WERI-Rb-1 (cell line): ENCODE measurements at places on chromosomes 2 and 18.

GRCh38 chr2:20949256-20949655 is 94.6 kb downstream of the APOB start:
- no peak for DNase-seq

- DNase-seq, result no peak
These were observed 56.6 kb downstream of the SP100 start for GRCh38 chr2:230472621-230473018.

- DNase-seq, result no peak
These were observed 396.8 kb upstream of the ID2 start for GRCh38 chr2:8285081-8285480.

DNA sequence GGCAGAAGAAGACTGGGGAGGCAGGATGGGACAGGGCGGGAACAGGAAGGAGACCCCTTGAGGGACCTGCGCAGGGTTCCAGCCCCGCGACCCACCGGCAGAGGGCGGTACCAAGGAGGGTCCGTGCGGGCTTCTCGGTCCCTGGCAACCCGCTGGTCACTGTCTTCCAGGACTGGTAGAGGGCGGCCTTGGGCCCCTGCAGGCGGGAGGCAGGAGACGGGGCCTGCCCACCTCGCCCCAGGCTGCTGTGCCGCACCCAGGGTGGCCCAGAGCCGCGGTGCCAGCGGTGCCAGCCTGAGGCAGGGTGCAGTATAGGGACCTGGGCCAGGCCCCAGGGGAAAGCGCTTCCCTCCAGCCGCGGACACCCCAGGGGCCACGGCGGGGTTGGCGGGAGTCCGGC is 34.5 kb downstream of the NEURL3 start:
- DNase-seq, result no peak

DNA sequence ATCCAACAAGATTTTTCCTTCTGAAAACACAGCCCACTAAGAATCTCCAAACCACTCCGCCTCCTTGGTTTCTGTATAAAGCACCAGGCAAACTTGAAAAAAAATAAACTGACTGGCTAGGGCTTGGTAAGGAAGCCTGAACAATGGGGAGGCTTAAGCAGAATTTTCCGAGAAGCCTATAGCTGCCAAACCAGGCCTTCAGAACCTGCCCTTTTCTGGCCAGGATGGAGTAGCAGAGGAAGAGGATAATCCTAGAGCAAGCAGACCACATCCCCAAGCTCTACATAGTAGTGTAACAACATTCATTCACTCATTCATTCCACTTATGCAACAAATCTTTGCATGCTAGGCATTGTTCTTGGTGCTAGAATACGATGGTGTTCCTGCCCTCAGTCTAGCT is 529.6 kb upstream of the ZEB2 start:
- no peak for DNase-seq

- no peak for DNase-seq
These were observed 52.1 kb downstream of the VIL1 start for GRCh38 chr2:218471036-218471435.

- no peak for DNase-seq
These were observed 118.4 kb downstream of the SH3BP4 start for GRCh38 chr2:235070063-235070706.

GRCh38 chr2:8656160-8656641 is 25.7 kb upstream of the ID2 start:
- DNase-seq, result no peak

- no peak for DNase-seq
These were observed 109.8 kb upstream of the LMAN1 start for GRCh38 chr18:59468821-59469220.

DNA sequence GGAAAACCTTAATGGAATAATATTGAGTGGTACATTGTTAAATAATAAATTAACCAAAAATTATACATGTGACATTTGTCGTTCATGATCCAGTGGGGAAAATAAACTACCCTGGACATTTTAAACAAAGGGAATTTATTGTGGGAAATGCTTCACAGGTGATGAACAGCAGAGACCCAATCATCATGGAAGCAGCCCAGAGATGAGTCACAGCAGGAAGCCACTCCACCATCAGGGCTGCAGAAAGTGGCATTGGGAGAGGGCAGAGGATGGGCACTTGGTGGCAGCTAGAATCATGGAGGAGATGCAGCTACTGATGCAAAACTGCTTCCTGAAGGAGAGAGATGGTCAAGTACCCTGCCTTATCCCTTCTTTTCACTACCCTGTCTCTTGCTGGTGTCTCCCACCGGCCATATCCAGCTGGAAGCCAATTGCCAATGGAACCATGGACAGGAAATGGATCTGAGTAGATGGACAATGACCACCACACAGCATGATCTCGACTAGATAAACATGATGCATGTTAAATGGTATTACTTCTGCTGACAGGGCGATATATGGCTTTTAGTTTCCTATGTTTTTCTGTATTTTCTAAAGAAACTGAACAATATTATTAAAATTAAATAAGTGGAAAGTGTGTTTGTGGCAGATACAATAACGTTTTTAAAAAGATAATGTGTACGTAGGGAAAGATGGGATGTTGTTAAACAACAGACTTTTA is 139.8 kb downstream of the RPIA start:
- DNase-seq, result no peak

DNA sequence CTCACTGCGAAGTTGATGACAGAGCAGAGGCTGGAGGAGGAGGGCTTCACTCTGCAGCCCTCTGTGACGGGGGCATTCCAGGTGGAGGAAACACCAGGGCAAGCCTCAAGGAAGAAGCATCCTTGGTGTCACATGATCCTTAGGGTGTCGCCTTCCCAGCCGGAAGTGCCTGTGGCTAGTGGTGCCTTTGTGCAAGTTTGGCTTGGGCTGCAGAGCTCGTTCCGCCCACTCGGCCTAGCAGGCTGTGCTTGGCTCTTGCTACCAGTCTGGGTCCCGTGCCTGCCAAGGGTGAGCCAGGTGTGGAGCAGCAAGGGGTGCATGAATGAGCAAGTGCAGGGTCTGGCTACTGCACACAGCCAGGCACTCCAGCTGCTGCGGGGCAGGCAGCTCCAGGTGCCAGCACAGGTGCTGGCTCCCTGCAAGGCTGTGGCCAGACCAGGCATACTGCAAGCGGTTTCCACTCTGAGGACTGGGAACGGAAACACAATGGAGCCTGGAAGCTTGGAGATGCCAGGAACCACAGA is 325.3 kb upstream of the SMIM21 start:
- no peak for DNase-seq

- peak; percentile 8 for DNase-seq
These were observed 7.4 kb upstream of the NTSR2 start for GRCh38 chr2:11677136-11678055.

- no peak for DNase-seq
These were observed 1015.1 kb upstream of the PIK3C3 start for GRCh38 chr18:40939656-40940515.

GRCh38 chr2:131966256-131966655 is 195.5 kb downstream of the ANKRD30BL start:
- DNase-seq, result no peak

DNA sequence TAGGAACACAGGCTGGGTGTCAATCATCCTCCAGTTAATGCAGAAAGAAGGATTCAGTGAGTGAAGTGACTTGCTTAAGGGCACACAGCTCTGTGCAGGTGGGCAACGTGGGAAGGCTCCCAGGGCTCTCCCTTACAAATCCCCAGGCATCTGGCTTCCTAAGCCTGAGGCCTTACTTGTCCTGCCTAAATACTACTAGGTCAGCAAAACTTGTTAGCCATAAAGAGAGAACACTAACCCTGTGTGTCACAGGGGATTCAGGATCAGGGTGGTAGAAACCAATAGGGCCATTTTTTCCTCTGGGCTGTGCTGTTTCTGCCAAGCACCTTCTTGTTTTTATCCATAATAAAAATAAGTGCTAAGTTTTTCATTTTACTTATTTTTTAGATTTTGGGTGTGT is 55.0 kb downstream of the GATA6 start:
- DNase-seq, result no peak

- no peak for DNase-seq
These were observed 136.9 kb downstream of the SLC39A10 start for GRCh38 chr2:195793881-195794280.

DNA sequence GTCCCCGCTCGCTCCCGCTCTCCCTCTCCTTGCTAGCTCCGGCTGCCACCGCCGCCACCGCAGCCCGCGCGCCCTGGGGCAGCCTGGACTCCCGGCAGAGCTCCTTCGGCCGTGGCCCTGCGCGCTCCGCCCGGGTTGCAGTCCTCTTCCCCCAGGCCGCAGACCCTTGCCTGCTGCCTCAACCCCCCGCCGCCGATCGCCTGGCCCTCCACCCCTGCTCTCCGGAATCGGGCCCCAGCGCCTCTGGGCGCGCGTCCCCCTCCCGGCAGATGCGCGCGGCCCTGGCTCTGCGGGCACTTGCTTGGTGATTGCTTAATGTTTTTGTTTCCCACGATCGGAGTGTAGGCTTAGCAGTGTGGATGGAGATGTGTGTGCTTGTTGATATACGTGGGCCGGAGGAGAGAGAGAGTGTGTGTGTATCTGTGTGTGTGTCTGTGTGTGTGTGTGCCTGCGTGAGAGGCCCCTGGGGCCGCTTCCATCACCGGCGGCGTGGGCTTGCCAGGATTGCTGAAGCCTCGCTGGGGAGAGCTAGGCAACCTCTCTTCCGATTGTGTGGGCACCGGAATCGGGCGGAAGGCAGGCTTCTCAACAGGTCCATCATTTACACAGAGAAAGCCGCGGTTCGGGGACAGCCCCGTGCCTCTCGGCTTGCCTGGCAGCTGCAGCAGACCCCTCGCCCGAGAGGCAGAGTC is 877 bp downstream of the INHBB start:
- no peak for DNase-seq

GRCh38 chr18:3085612-3086011 is 72.7 kb upstream of the LPIN2 start:
- DNase-seq, result no peak

- DNase-seq, result no peak
These were observed 9.5 kb downstream of the NFATC1 start for GRCh38 chr18:79405019-79405780.

DNA sequence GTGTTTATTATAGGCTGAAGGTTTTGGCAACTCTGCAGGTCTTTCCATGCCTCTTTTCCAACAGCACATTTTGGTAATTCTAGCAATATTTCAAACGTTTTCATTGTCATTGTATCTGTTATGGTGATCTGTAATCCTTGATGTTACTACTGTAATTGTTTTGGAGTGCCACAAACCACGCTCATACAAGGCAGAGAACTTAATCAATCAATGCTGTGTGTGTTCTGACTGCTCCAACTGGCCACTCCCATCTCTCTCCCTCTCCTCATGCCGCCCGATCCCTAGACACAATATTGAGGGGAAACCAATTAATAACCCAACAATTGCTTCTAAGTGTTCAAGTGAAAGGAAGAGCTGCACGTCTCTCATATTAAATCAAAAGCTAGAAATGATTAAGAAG is 32.9 kb downstream of the HDLBP start:
- no peak for DNase-seq

DNA sequence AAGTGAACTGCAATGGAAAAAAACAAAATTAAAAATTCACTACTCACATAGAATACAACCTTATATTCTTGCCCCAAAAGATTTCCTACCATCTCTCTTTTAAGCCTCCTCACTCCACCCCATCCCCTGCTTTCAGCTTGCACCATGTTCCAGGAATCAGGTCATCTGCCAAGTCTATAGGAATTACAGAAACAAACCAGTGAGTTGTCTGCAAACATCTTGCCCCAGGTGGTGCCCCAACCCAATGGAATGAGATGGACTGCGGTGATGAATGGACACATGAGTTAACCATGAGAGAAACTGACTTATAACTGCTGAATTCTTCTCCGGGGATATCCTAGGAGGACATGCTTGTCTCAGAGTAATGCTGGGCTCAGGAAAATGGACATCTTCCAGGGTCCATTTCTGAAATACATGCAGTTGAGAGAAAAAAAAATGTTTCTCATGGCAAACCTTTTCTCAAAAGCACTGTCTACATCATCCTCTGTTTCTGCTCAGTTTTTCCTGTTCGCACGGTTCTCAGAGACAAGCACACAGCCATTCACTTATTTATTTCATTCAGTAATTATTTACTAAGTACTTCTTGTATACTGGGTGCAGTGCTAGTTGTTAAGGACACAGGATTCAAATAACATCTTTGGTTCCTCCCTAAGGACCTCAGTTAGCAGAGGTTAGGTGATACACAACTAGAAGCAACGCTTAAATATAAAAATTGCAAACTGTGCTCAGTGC is 350.0 kb downstream of the RND3 start:
- DNase-seq, result no peak

DNA sequence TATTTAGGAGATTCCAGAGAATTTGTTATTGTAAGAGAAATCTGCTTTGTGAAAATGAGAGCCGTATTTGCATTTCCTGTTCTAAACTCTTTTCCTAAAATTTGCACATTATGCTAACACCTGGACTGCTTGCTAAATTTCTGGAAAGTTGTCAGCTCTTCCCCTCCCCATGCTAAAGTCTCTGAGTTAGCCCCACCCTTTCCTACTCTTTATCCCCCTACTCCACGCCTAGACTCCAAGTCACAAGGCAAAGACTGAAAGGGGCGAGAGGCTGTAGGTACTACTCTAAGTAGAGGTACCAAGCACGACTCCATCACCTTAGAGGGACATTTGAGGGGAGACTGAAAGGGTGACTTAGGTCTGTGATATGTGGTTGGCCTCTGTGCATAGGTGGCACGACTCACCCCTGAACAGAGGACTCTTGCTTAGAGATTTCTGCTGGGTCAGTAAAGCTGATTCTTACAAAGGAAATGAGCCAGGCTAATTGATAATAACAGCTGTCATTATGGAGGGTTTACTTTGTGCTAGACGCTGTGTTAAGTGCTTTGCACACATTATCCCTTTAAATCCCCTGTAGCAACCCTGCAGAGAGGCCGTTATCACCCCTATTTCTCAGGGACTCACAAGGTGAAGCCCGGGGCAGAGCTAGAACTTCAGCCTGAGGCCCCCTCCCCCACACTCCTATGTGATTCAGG is 373.5 kb downstream of the EN1 start:
- DNase-seq, result peak; percentile 52

DNA sequence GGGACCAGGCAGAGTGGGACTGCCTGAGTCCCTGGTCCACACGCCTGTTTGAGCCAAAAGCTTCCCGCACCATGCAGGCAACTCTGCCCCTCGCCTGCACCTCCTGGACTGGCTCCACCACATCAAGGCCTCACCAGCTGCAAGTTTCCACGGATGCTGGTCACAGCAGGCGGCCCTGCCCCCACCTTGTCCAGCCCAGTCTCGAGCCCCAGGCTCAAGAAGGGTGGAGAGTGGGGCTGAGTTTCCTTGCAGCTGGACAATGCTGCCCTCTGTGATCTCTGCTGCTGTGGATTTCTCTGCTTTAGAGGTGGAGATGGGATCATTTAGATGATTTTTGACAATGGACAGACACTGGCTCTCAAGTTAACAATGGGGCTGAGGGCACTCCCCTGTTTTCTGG is 74.9 kb downstream of the MTCL1 start:
- DNase-seq, result no peak

DNA sequence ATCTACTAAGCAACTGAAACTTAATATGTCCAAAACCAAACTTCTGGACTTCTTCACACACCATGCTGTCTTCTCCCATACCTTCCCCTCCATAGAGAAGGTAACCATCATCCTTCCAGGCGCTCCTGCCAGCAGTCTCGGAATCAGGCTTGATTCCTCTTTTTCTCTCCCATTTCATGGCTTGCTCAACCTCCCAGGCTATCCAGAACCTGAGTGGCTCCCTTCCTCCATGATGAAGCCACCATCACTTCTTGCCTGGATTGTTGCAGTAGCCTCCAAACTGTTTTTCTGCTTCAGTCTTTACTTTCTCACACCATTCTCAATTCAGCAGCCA is 40.1 kb upstream of the NDUFV2 start:
- DNase-seq, result no peak

- no peak for DNase-seq
These were observed 171.1 kb upstream of the CCDC150 start for GRCh38 chr2:196468394-196468793.

- DNase-seq, result no peak
These were observed 643.4 kb upstream of the CDH2 start for GRCh38 chr18:28820353-28820752.
